ENCODE measurements at places on chromosomes 11 and 22.
A peak's percentile ranks its signal among the peaks of the same experiment; 100 is the strongest.

GRCh38 chr11:110878513-110878912 lies 166.3 kb upstream of the ARHGAP20 start:
- no peak for DNase-seq

- DNase-seq, result no peak
Measured at GRCh38 chr11:35232891-35233330, 93.9 kb downstream of the CD44 start.

DNA sequence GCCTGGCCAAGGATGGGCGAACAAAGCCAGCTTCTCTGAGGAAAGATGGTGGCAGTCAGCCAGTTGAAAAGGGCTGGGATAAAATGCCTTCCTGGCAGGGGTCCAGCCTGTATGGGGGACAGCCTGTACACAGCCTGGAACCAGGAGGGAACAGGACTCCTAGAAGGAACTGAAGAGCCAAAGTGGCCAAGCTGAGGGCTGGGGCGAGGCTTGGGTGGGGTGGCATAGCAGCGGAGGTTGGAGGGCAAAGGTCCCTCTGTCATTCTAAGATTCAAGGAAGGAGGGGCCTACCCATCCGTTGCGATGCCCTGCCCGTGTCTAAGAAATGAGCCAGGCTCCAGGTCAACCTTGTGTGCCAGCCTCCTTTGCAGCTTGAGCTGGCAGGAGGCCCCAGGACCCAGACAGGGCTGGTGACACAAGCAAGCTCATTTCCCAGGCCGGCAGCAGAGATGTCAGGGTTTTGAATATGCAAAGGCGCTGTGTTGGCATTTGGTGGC lies 22.6 kb downstream of the FADD start:
- DNase-seq, result no peak

- DNase-seq, result no peak
Measured at GRCh38 chr11:15195454-15196200, 80.9 kb downstream of the INSC start.

DNA sequence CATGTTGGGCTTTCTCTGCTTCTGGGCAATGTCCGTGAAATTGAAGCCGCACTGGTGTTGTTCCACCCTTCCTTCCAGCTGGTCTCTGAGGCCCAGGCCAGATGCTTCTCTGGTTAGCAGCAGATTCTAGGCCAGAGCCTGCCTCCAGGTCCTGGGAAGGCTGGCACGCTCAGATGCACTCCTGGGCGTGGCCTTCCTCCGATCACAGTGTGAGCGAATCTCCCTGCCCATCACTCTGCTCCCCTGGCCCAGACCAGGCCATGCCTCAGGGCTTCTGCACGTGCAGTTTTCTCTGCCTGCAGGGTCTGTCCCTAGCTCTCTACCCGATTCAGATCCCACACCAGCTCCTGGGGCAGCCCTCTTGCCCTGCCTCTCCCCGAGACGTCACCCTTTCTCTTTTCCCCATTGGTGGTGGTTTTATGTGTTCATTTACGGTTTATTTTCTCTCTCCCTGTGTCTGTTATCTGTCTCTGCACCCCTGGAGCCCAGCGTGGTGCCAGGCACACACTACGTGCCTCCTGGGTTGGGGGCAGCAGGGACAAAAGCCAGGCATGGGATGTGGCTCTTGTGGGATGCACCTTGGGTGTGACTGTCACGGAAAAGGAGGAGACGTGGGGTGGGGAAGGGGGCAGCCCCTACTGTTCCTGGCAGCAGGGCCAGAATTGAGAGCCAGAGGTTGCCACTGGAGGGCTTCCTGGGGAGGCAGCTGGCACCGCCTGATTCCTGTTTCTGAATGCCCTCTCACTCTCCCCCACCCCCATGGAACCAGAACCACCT lies 66.0 kb downstream of the KCNQ1 start:
- DNase-seq, result no peak

DNA sequence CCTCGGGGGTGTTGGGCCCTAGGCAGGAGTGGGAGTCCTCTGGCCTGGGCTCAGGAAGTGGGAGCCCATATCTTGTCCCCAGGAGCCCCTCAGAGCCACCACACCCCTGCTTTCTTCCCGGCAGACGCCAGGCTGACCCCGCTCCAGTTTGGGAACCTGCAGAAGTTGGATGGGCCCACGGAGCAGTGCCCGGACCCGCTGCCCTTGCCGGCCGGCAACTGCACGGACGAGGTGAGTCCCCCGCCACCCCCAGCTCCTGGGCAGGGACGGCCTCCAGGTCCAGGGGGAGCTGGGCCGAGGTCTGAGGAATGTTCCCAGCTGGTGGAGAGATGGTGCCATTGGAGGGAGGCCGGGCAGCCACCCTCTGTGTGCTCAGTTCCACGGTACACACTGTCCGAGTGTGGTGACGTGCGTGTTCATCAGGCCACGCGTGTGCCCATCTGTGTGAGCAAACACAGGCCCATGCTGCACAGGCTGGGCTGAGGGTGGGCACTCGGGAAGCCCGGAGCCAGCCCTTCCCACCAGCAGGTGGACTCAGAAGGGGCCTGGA lies 4.8 kb downstream of the MUC5B start:
- DNase-seq, result no peak

DNA sequence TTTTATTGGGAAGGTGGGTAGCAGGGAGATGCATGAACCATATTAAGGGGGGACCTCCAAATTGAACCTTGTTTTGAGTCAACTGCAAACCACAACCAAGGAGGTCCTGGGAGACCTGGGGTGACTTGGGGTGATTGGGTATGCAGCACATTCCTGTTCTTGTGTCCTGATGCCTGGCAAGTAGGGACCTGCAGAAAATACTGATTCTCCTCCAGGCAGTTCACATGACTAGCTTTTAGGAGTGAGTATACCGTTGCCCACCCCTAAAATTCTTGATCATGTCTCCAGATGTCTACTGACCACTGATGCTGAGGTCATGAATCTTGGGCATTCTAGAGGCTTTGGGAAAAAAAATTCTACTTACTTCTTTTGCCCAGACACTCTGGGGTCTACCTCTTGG lies 6.3 kb downstream of the EHF start:
- no peak for DNase-seq

GRCh38 chr11:122882189-122882856 lies at the start of gene JHY:
TSS of gene JHY (plus strand) at chr11:122882759. CDS start at chr11:122885850, 3,091 bp downstream.
- DNase-seq, result no peak

- no peak for DNase-seq
Measured at GRCh38 chr11:45757672-45758071, 47.3 kb upstream of the SLC35C1 start.

- peak; percentile 43 for DNase-seq
Measured at GRCh38 chr11:12243486-12243885, 133.1 kb downstream of the MICAL2 start.

DNA sequence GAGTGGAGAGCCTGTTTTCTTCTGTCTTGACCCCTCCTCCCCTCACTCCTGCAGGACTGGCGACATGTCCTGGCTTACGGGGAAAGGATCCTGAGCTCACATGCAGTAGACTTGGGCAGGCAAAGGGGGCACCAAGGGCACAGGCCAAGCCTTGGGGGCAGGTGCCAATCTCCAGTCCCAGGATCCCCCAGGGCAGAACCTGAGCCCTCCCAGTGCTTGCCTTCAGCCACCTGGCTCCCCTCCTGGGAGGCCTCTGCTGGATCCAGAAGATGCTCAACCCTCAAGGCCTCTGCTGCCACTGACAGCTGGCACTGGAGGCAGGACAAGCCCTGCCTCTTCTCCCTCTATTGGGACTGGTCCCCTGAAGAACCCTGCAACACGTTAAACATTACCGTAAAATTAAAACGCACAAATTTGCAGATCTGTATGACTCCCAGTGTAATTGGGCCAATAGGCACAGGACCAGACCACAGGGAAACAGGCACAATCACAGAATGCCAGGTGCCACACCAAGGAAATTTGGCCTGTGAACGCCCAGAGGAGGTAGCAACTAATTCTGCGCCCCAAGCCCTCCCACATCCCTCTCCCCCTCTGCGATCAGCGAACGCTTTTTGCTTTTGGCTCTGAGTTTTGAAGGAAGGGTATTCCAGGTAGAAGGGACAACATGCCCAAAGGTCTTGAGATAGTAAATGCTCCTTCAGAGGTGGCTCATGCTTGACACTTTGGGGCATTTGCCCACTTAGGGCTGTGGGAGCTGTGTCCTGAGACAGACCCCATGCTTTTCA lies 967 bp upstream of the LZTR1 start:
- no peak for DNase-seq

- DNase-seq, result no peak
Measured at GRCh38 chr11:1225386-1226225, 2.7 kb downstream of the MUC5B start.

GRCh38 chr11:78079232-78080083 lies at the start of gene NDUFC2:
TSS of gene NDUFC2 (minus strand) at chr11:78079862. CDS start at chr11:78079744, 118 bp downstream.
- no peak for DNase-seq

- no peak for DNase-seq
Measured at GRCh38 chr11:113572136-113572735, 97.0 kb upstream of the DRD2 start.

DNA sequence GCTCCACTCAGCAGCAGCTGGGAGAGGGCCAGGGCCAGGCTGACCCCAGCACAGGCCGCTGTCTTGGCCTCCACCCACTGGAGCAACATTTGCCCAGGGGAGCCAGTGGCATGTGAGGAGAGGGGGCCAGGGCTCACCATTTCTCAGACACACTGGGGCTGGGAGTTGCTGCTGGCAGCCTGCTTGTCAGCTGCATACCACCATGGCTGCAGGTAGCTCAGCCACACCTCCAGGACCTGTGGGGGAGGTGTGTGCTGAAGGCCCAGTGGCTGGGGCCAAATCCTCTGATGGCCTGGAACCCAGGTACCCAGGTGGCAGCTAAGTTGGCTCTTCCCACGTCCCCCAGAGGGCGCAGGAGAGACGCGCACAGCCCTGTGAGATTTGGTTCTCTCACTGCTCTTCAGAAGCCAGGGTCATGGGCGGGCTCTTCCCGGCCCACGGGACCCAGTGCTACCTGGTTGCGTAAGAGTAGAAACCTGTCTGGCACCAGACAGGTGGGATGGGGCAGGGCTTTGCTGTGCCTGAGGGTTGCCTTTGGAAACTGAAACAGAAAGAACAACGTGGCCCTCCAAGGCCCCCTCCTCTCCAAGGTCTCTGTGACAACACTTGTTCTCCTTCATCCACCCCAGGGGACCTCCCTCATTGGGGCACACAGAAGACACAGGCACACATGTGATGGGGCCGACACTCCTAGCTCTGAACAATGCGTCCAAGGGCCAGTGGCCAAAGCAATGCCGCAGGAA lies 98.8 kb downstream of the MED15 start:
- DNase-seq, result peak; percentile 12

DNA sequence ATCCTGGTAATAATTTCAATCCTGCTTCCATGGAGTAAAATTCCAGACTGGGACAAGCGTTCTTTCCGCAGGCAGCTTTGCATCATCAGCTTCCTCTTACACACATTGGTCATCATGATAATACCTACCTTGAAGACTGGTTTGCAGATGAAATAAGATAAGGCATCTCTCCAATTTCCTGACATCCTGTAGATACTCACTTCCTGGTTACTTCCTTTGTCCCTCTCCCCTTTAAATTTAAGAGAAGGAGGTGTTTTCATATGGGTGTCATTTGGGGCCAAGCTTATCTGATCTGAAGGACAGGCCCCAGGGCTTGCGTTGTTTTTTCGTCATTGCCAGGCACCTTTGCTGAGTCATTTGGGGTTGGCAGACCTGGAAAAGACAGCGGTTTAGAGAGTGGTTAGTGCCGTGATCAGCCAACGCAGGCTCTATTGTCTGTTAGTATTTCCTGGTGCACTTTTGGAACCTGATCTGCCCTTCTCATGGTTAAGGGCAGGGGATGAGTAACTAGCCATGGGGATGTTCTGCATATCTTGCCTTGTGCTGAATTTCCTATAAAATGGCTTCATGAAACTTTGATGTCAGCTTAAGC lies 24.1 kb downstream of the GRAMD1B start:
- DNase-seq, result no peak

GRCh38 chr22:27533105-27533745 lies 268.3 kb downstream of the MN1 start:
- DNase-seq, result no peak

- no peak for DNase-seq
Measured at GRCh38 chr22:45698094-45698493, 26.5 kb downstream of the ATXN10 start.

DNA sequence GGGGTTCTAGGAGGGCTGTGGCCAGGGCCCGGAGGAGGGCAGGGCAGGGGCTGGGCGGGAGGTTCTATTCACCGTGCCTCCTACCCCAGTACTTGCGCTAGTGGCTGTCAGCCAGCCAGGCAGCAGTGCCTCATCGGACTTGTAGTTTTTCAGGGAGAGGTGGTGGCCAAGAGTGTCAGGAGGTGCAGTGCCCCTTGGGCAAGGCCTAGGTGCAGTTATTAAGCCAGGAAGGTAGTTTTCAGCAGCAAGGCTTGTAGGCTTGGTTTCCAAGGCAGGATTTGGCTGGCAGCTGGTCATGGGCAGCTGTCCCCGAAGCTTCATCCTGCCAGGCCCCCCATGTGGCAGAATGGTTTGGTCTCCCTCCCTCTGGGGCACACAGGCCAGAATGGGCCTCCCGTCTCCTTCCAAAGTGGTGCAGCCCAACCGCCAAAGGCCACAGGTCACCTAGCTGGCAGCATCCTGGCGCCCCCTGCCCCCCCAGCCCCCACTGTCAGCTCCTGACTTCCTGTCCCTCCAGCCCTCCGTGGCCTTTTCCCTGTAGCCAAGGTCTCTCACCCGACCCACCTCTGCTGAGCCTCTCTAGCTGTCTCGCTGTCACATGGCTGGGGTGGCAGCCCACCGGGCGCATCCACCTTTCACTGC lies 8.5 kb downstream of the CCDC88B start:
- DNase-seq, result no peak

DNA sequence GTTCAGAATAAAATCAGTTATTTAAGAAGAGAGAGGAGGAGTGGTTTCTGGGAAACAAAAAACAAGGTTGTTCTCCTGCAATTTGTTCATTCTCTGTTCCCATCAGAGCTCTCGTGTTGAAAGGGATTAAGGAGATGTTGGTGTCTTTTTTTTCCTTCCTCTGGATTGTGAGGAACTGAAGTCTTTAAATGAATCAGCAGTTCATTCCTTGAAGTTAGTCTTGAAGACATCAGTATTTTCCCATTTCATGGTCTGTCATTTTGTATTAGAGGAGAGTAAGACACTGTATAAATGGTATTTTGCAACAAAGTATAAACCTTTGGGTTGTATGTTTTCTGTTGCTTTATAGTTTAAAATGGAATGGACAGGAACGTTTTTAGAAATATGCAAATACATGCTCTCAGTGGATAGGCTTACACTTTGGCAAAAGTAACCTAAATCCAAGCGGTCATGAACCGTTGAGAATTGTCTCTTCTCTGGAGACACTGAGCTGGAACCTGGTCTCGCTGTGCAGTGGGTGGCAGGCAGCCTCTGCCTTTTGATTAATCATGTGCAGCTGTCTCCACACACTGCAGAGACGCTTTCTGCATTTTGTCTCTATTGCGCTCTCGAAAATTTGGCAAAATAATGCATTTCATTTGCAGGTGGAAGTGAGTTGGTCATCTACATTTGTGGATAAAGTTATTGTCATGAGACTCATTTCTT lies 33.0 kb downstream of the SAMM50 start:
- DNase-seq, result no peak

DNA sequence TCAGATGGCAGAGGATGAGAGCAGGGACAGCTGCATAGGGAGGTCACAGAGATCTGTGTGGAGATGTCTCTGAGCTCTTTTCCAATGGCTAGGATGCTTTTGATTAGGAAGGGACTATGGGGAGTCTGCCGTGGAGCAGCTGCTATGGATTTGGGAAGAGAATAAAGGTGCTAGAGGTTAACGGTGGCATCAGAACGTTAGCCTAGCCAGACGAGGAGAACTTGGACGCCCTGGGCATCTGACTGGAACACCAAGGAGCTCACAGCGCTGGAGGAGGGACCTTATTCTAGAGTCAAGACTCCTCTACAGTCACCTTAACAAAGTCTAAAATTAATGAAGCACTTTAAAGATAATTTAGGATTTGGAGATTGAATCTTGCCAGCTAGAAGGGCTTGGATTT lies 157.2 kb upstream of the B3GAT1 start:
- no peak for DNase-seq

All from NCI-H187 treated with DMSO at 0.1 percent for 48 hours (cell line).